Mesothelial cell of epicardium (in vitro differentiated cells): ENCODE measurements at places on chromosomes 16 and 17. TPM values are rescaled to one million over a fixed set of nuclear protein-coding genes. Genes with fewer than 3 reads are reported as not detected.

The SLC47A2 gene
- total RNA-seq: not detected in 3 replicates

The ALDH3A1 gene
- total RNA-seq: 0.55 to 1.1 TPM (median 0.69 TPM) in 3 replicates

The PITPNM3 gene
- total RNA-seq: 1.9 to 2.4 TPM (median 2.3 TPM) in 3 replicates

The PALB2 gene
- 15.4 to 15.6 TPM (median 15.6 TPM) in 3 replicates for total RNA-seq

The AP1G1 gene
- 103 to 109 TPM (median 108 TPM) in 3 replicates for total RNA-seq

The TNRC6A gene
- total RNA-seq: 77.3 to 89.7 TPM (median 82.1 TPM) in 3 replicates

The OR1F1 gene
- not detected in 3 replicates for total RNA-seq

The CDK5R1 gene
- 4.5 to 4.8 TPM (median 4.6 TPM) in 3 replicates for total RNA-seq

The UTS2R gene
- total RNA-seq: 6.1 to 7.6 TPM (median 6.5 TPM) in 3 replicates

The CBX2 gene
- total RNA-seq: 47.1 to 49.7 TPM (median 48.6 TPM) in 3 replicates

The C16orf89 gene
- total RNA-seq: 0.20 to 0.87 TPM (median 0.55 TPM) in 3 replicates

The ITGAX gene
- total RNA-seq: not detected in 3 replicates

GRCh38 chr16:2981177-2981898, 1.1 kb upstream of the PKMYT1 start:
- no peak for DNase-seq

GRCh38 chr17:79991924-79992648, 43.6 kb downstream of the TBC1D16 start:
- DNase-seq: no peak

GRCh38 chr17:46773676-46774075, 44.8 kb downstream of the WNT3 start:
- DNase-seq: no peak

- DNase-seq: peak; percentile 68
Measured at GRCh38 chr16:28974007-28974436, 556 bp upstream of the SPNS1 start.

DNA sequence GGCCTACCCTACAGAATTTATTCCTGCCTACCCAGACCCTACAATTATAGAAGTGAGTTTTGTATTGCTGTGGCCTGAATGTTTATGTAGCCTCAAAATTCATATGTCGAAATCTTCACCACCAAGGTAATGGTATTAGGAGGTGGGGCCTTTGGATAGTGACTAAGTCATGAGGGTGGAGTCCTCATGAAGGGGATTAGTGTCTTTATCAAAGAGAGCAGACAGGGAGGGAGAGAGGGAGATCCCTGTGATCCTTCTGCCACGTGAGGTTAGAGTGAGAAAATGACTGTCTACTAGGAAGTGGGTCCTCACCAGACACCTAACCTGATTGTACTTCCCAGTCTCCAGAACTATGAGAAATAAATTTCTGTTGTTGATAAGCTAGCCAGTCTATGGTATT, 981 bp upstream of the DUXB start:
- no peak for DNase-seq

DNA sequence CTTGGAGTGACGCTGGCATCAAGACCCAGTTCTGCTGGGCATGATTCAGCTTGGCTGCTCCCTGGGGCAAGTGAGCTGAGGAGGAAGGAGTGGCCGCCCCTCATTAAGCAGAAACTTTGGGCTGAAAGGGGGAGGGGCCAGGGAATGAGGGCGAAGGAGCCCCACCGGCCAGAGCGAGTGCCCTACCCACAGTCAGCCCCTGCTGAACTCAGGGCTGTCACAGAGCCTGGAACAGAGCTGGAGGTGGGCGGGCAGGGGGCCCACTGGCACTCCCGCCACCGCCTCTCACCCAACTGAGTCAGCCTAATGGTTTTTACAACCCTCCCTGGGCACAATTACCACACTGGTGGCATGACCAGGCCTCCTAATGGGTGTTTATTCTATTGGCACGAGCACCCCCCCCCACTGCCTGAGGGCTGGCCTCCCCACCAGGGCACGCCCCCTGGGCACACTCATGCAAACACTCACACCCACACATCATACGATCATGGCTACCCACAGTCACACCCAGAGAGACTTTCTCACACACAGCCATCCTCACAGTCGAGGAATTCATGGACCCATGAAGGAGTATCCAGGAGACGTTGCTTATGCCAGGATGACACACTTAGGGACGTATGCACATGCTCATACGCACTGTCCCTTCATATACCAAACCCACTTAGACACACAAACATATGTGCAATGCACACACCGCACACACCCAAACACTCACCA, 19.2 kb downstream of the UNC119 start:
- DNase-seq: no peak

DNA sequence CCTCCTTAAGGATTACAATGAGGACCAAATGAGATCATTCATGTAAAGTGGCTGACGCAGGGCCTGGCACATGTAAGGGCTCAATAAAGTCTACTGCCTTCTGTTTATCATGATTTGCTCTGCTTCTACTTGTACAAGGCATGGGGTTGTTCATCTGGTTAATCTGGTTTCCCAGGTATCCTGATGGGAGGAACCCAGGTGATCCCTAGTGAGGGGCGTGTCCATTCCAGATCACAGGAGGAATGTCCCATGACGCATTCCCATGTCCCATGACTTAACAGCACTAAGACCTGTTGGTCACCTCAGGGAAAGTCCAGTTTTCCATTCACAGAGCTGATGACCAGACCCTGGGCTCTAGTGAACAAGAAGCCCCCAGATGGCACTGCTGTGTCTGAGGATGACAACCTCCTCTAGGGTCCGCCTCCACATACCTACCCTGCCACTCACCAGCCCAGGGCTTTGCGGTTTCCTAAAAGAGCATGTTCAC, 11.5 kb upstream of the TPPP3 start:
- DNase-seq: no peak

DNA sequence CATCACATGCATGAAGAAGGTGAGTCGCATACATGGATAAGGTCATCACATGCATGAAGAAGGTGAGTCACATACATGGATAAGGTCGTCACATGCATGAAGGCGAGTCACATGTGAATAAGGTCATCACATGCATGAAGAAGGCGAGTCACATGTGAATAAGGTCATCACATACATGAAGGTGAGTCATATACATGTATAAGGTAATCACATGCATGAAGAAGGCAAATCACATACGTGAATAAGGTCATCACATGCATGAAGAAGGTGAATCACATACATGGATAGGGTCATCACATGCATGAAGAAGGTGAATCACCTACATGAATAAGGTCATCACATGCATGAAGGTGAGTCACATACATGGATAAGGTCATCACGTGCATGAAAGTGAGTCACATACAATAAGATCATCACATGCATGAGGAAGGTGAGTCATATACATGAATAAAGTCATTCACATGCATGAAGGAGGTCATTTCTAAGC, 105.1 kb upstream of the SDK2 start:
- no peak for DNase-seq

GRCh38 chr17:72560303-72561247, 439.8 kb downstream of the SOX9 start:
- DNase-seq: no peak

DNA sequence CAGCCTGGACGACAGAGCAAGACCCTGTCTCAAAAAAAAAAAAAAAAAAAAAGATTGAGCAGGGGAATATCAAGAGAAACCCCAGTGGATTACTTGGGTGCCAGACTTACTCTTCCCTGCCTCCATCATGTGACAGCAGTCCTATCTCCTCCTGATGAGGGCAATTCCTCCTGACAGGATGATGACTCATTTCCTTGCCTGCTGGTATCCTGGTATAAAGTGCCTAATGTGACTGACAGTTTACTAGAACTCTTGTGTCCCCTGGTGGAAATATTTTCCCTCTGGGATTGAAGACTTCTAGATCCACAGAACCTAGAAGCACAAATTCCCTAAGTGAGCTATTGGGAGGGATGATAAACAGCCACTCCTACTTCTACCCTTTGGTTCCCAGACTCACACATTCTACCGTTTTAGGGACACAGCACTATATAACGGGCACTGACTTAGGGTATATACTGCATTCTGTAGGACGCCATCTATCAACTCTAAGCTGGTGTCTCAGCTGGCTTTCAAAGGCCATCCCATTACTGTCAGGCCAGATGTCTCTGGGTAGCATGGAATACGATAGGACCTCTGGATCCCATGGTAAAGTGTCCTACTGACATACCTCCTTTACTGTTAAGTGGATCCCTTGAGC, 114.6 kb upstream of the MED13 start:
- no peak for DNase-seq

- DNase-seq: no peak
Measured at GRCh38 chr17:45347444-45347843, 30.6 kb upstream of the MAP3K14 start.

GRCh38 chr16:3119286-3119685, 6.9 kb downstream of the ZNF205 start:
- no peak for DNase-seq

GRCh38 chr17:2111691-2112090, 56.8 kb downstream of the HIC1 start:
- no peak for DNase-seq

- no peak for DNase-seq
Measured at GRCh38 chr17:77592106-77592865, 366.2 kb upstream of the TNRC6C start.

DNA sequence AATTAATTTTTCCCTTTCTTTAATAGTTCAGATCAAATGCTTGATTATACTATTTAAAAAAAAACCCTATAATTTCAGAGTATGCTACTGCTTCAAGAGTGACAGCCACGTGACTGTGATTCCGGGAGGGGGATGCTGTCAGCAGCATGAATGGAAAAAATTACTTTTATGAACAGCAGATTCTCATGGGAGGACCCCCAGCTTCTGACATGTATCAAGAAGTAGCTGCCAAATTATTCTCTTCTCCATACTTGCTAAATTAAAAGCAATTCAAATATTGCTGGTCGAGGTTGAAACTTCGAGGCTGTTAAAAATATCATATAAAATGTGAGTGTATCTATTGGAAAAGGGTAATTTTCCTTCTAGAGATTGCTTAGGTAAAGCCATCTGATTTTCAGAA, 95.0 kb downstream of the HS3ST4 start:
- no peak for DNase-seq

- DNase-seq: no peak
Measured at GRCh38 chr16:52708476-52708875, 161.5 kb upstream of the TOX3 start.

DNA sequence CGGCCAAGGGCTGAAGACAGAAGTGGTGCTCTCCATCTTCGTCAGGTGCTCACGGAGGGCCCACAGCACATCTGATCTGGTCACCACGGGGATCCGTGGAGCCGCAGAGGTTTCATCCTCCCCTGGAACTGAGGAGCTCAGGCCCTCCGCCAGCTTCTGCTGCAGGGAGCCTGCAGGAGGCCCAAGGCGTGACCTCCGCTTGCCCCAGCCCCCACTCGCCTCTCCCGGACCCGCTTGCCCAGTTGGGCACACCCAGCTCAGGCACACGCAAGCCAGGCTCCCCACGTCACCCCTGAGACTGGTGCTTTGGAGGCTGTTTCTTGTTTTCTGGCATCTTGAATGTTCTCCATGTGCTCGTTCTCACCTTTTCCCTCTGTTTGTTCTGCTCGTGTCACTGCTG, 39.4 kb upstream of the CHMP6 start:
- DNase-seq: no peak

DNA sequence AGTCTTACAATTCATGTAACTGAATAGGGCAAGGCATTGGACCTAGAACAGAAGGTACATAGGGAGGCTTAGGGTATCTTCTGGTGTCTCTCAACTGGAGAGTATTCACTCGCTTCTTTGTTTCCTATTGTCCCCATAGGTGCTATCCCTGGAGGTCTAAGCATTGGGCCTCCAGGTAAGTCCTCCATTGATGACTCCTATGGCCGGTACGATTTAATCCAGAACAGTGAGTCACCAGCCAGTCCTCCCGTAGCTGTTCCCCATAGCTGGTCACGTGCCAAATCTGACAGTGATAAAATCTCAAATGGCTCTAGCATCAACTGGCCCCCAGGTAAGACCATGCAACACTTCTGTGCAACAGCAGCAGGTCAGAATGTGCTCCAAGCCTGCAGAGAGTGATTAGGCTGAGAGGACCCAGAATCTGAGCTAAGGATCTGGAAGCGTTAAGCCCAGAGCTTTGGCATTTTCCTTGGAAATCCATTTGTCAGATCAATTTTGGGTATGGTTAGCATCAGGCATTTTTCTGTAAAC, 35.7 kb downstream of the TMC6 start:
- DNase-seq: no peak

GRCh38 chr16:23587726-23588125, 8.4 kb downstream of the NDUFAB1 start:
- no peak for DNase-seq

- DNase-seq: no peak
Measured at GRCh38 chr16:49127103-49127502, 154.5 kb downstream of the CBLN1 start.

- no peak for DNase-seq
Measured at GRCh38 chr17:32970281-32970680, 21.4 kb upstream of the SPACA3 start.
